ENCODE measurements at places on chromosomes 7 and 10.

GRCh38 chr7:96530786-96531185 lies 178.9 kb downstream of the SEM1 start:
- no peak for DNase-seq

- no peak for DNase-seq
These were observed 56.5 kb downstream of the CCDC71L start for GRCh38 chr7:106604303-106604924.

DNA sequence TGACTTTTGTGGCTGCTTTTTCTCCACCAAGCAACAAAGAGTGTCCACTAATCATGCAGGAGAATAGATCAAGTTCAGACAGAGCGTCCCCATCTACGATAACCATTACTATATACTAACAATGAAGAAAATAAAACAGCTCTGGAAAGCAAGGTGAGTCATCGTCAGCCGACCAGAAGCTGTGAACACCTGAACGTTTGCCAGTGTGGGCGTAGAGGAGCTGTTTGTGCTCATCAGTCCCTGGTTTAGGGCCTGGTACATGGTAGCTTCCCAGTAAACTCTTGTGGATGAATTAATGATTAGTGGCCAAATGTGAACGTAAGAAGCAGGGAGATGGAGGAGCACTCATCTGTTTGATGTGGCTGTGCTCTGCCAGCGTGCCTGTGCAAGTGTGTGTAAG lies 180.7 kb downstream of the EVX1 start:
- DNase-seq: peak; percentile 83

GRCh38 chr10:113326160-113327111 lies 226.4 kb upstream of the HABP2 start:
- DNase-seq: peak; percentile 21

- DNase-seq: no peak
These were observed 172.7 kb upstream of the GDF10 start for GRCh38 chr10:47127188-47127785.

All from HT-29 (cell line).